ENCODE measurements at places on chromosomes 1 and 21.

GRCh38 chr1:26861286-26861701 is 1.7 kb upstream of the SFN start:
- no peak for DNase-seq

DNA sequence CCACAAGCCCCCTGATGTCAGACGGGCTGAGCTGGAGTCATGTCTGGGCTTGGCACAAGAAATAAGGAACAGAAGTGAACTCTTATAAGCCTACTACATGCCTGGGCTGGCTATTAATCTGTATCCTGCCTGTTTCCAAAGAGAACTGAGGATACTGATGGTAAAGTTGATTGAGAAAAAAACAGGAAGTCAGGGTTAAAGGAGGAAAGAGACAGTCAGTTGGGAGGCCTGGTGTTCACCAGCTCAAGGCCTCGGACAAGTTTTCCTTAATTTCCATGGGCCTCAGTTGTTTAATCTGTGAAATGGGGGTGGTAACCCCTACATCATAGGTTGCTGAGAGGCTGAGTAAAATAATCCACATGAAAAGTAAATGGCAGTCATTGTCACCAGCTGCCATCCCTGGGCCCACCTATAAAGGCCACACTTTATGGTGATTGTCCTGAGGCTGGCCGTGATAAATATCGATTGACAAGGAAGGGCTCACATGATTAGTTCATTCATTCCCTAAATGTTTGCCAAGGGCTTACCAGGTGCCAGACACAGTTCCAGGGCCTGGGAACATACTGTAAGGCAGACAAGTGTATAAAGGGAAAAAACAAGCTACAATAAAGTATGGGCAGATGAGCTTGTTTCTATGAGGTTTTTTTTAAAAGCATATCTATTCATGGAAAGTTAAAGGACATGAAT is 2.8 kb downstream of the ALDH4A1 start:
- DNase-seq: no peak

GRCh38 chr1:236930503-236930902 is 73.7 kb downstream of the MT1HL1 start:
- no peak for DNase-seq

GRCh38 chr1:2587071-2587859 is 688 bp downstream of the PRXL2B start:
- DNase-seq: peak; percentile 11

DNA sequence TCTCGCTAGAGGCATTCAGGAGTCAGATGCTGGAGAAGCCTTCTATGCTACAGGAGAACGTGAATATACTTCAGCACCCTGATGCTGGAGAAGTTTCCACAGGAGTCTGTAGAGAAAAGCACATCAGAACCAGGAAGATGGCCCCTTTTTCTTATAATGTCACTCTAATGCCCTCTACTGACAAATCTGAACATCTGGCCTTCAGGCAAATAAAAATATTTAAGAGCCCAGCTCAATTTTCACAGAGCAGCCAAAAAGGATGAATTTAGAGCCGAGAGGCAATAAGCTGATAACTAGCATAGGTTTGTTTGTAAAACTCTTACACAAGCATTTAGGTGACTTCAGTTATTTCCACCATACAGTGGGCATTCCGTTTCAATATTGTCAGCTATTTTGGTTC is 3.8 kb upstream of the RRP15 start:
- DNase-seq: peak; percentile 35

DNA sequence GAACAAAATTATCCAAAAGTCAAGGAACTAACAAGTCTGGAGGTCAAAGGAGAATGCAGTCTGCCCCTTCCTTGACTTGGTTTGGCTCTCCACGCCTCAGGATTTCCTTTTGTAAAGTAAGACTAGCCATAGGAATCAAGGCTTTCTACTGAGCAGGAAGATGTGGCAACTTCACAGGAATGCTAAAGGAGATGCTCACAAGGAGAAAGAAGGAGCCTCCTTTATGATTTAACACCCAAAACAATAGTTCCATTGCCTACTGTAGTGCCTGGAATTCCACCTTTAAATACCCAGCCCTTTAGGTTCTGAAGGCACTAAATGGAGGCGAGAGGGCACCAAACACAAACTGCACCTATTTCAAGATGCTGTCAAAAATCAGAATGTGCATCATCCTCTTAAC is 176.3 kb upstream of the NFIA start:
- no peak for DNase-seq

DNA sequence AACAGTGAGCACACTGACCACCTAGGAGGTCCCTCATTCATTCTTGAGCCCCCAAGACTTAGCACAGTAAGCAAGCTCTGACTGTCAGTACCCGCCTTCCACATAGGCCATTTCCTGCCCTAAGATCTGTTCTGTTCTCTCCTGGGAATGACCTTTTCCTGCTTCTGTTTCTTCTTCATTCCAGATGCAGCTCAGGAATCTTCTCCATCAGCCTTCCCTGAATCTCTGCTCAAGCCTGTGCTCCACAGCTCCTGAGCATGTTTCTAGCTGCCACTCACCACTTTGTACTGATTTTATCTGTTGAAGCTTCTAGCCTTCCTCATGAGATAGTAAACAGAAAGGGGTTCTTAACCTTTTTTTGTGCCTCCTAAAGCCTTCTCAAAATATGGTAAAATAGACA is 56.6 kb downstream of the ZNF281 start:
- no peak for DNase-seq

DNA sequence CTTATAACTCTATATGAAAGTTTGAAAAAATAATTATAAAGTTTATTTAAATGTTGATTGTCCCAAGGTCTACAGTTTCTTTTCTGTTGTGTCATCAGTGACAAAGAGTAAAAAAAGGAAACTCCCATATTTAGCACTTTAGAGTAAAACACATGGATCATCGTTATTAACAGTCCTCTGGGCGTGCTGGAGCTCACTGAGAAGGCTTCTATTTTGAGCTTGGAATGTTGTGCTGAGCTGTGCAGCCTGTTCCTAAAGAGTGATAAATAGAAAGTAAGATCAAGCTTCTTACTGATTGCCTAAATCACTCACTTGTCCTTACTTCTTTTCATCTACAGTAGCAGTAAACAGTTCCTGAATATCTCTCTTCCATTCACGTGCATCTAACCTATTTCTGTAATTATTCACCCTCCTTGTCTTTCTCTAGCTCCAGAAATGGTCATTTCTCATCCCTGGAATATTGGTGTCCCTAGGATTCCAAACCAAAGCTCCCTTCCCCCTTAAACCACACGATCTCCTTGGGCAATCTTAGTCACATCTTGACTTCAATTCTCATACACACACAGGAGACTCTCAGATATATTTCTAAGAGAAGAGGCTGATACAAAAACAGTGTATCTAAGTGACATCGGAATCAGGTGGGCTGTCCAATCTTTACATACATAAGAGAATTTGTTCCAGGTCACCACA is 11.9 kb downstream of the GBP5 start:
- DNase-seq: no peak

DNA sequence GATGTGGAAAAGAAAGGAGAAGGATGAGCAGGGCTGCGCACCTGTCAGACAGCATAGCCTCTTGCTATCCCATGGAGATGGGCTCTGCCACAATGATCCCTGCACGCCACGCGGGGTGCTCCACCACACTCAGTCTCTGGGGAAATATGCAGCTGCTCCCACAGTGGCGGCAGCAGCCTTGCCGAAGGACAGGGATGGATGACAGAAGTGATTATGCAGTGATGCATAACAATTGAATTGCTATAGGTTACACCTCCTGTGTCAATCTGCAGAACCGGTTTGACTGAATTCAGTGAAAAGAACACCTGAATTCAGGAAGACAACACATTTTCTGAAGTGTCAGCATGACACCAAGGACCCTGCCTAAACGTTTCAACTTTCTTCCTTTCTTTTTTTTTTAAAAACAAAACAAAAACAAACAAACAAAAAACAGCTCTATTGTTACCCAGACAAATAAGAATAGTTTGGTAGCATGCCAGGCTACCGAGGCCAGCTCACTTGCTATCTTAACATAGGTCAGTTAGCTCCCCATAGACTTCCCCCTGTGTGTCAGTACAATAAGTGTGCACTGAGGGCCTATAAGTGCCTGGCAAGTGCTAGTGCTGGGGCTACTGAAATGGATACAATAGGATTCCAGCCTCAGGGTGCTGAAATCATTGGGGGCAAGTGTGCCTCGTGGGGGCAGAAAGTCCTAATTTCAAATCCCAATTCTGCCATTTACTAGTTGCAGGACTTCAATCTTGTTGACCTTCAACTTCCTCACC is 127.6 kb upstream of the LMO4 start:
- no peak for DNase-seq

GRCh38 chr1:40079774-40080400 is 17.2 kb downstream of the PPT1 start:
- DNase-seq: no peak

GRCh38 chr21:34284666-34285065 is 79.1 kb upstream of the KCNE2 start:
- DNase-seq: no peak
